ENCODE measurements at places on chromosomes 5 and 9. TPM values are rescaled to one million over a fixed set of nuclear protein-coding genes. Genes with fewer than 3 reads are reported as not detected.

- DNase-seq, result no peak
Measured at GRCh38 chr5:127585661-127586060, 63.2 kb upstream of the CTXN3 start.

GRCh38 chr9:35537913-35538312 is 48.0 kb downstream of the RUSC2 start:
- no peak for DNase-seq

The KIAA0825 gene
- total RNA-seq, result 1.7 TPM

DNA sequence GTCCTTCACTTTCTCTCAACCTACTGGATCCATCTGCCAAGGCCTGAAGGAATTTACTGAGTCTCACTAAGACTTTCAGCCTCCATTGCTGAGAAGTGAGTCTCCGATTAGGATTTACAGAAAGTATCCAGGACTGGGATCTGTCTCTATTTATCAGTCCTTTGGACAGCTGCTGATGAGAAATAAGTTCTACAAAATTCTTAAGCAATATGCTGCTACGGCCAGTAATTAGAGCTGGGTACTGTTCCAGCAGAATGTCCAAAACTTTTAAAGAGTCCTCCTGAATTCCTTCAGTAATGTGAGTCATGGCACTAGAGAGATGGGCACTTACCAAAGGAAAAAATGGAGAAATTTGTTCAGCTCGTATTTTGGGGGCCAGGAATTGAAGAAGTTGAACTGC is 5.9 kb downstream of the TEX10 start:
- no peak for DNase-seq

The VPS13A gene
- 68.1 TPM for total RNA-seq

DNA sequence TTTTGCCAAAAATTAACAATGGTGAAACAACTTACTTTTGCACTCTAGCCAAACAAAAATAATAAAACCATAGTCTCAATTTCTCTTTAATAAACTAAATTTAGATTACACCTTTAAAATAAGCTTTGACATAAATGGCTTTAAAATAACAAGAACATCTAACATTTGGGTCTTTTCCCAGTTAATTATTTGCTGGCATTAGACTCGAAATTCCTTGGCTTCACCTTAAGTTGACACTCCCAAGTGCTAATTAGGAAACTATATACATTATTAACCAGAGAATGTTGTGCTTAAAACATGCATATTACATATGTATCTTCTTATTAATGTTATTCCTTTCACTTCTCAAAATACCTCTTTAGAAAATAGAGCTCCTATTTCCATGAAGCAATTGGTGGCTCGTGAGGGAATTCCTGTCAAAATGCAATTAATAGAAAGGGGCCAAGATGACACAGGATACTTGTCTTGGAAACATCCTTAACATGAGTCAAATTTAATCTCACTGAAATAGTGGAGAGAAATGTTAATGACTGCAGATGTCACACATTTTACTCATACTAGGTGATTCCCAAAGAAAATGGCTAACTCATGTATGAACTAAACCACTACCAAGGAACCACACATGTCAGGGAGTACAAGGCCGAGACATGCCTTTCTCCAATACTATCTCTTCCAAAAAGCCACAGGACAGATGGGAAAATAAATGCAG is 932.9 kb upstream of the DMAC1 start:
- DNase-seq, result no peak

- no peak for DNase-seq
Measured at GRCh38 chr5:67467110-67467509, 270.5 kb upstream of the CD180 start.

The ZNF618 gene
- total RNA-seq, result 22.1 TPM

GRCh38 chr5:131998431-131999040 is 12.9 kb downstream of the ACSL6 start:
- DNase-seq, result no peak

DNA sequence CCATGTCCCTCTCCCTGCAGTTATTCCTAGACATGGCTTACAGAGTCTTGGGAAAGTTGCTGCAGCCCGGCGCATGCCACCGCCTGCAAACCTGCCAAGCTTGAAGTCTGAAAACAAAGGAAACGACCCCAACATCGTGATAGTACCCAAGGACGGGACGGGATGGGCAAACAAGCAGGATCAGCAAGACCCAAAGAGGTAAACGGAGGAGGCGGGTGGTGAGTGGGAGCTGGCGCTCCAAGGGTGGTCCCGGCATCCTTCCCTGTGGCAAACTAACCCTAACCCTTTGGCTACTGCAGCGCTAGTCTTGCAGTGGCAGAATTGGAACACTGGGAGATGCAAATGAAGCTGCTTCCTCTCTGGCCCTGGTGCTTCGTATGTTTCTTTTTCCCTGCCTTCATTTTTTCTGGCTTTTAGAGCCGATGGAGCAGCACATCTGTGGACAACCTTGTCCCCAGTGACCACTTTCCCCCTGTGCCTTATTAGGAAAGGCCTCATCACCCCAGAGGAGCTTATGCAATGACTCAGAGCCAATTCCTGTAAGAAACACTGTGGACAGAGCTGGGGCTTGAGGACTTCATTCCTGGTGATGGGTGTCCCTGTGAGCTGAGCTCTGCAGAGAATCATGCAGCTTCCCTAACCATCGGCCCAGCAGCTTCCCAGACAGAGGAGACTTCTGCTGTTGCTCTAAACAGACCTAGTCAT is 38.9 kb downstream of the PRRC2B start:
- no peak for DNase-seq

DNA sequence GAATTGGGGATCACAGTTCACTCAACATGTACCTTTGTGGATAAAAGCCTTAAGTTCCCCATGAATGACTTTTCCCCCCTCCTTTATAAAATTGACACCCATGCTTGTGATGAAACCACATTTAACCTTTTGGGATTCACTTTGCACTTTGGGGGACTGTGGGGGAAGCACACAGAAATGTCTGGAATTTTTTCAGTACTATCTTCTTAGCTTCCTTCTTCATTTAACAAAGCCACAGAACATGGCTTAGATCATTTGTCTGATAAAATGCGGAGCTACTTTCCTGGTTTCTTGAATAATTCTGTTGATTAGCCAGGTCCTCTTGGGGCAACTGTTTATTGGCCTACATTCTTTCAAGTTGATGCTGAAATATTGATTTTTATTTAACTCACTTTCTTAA is 29.9 kb downstream of the TNFSF15 start:
- no peak for DNase-seq

GRCh38 chr5:172319708-172320441 is 36.3 kb upstream of the UBTD2 start:
- no peak for DNase-seq

All from GM23338 (cell line).